WTC11 (cell line): ENCODE measurements at places on chromosomes 2 and 18.

DNA sequence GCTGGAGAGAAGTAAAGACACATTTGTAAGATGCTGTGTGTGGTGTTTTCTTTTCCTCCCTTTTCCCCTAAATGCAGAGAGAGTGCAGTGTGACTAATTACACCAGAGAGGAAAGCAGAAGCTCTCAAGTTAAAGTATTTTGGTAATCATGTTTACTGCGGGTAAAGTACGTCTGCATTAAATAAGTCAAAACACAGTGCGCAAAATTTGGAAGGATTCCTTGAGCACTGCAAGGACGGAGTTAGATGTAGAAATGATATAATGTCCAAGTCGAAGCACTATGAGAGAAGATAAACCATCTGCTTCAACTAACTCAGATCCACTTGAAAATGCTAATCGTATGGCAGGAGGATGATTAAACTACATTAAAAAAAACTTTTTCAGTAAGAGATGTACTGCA lies 766.5 kb downstream of the RNF144A start:
- H3K27me3 ChIP-seq = peaks cover 4% of the 10 kb centered on the region; the same call in 1 of the 2 replicates
- no peak overlapping the region for H3K4me3 ChIP-seq
- DNase-seq = no peak
- no peaks in the 10 kb centered on the region; the same call in 1 of the 2 replicates for H3K36me3 ChIP-seq
- H3K4me1 ChIP-seq = peaks cover 18% of the 10 kb centered on the region

DNA sequence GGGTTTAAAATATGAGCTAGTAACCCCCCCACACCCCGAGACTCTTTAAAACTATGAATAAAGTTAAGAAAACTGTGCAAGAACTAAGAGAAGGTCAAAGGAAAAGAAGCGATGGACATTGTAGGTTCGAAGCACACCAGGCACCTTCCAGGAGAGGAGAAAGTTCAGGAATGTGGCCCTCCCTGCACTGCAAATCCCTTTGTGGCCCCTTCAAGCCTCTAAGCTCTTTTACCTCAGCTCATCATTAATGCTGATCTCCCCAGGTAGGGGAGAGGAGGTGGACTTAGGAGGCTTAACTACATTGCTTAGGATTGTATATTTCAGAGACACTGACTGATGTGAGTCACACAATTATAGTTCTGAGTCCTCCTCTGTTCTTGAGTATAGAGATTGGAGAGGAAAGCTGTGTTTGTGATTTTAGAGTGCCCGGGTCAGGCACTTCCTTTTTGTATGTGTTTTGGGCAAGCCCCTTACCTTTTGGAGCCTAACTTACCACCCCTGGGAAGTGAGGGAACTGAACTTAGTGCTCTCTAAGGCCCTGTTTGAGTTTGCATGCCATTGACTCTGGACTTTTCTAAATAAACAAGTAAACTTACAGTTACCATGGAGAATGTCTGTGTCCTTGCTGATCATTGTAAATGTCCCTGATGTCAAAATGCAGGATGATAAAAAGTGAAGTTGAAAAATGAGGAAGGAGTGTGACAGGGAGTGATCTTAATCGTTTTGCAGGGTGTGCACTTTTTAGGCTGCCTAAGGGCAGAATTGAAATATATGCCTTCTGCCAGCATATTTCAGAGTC lies 140.8 kb upstream of the ZEB2 start:
- no peak overlapping the region for H3K4me3 ChIP-seq
- H3K4me1 ChIP-seq = peaks cover 23% of the 10 kb centered on the region
- no peak for DNase-seq

DNA sequence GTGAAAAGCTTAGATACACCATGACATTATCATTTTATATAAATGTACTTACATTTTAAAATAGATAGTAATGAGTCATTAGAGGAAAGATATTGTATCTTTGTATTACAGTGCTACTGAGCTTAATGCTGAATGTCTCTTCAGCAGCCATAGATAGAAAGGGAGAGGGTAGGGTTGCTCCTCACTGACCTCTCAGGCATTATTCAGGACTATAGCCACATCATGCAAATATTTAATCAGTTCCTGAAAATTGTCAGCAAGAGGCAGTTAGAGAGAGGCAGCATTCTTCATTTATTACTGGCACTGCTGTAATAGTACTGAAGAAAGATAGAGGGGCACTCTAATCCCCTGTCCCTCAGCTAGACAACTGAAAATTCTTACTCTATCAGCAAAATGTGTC lies 242.0 kb upstream of the TANK start:
- H3K4me3 ChIP-seq = no peak overlapping the region
- H3K4me1 ChIP-seq = peaks cover 30% of the 10 kb centered on the region
- H3K36me3 ChIP-seq = no peaks in the 10 kb centered on the region
- H3K27ac ChIP-seq = no peak overlapping the region
- peaks cover 50% of the 10 kb centered on the region for H3K27me3 ChIP-seq
- no peak for DNase-seq

DNA sequence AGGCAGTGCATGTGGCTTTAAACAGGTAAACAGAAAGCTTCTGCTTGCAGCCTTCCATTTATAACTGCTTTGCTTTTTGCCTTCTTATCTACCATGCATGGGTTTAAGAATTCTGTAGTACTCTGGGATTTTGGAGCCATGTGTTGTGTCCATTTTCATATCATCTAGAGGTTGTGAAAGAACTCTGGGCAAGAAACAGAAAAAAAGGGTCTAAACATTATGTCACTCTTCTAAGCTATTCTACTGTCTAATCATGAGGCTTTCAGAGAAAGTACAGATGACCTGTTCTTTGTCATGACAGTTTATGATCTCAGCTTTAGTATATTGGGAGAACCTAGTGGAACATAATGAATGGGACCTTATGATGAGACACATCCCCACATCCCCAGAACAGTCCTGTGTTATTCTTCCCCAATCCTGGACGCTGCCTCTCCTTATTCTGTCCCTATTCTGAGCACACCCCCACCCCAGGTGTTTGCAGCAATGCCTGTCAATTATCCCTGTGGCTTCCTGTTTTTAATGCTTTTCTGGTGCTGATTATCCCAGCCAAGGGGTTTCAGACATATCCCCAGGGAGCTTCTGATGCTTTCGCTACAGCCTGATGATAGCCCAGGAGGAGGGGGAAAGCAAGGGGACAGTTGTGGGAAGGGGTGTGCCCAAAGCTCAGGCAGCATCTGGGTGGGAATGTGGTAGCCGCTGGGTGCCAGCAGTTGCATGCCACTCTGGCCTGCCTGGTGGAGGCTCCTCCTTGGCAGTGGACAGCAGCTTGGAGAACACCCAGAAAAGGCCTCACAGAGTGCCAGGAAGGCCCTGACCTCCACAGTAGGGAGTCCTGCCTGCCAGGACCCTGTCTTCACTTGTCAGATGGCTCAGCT lies 169.5 kb upstream of the MAP3K20 start:
- peaks cover 23% of the 10 kb centered on the region for H3K4me1 ChIP-seq
- no peaks in the 10 kb centered on the region for H3K36me3 ChIP-seq
- DNase-seq = no peak

DNA sequence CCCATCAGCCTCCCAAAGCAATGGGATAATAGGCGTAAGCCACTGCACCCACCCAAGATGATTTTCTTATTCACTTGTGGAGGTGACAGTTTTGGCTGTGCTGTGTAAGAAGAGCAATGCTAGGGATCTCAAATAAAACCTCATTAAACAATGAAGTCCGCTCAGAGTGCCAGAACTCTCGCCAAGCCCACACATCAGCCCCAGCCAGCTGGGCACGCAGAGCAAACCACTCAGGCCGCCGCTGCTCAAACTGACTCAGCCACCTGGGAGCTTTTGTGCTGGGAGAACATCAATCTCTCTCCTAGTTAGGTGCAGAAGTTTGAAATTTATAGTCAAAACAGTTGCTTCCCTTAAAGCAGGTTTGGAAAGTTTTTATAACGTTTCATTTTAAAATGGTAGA lies 47.6 kb downstream of the RNF152 start:
- no peaks in the 10 kb centered on the region for H3K36me3 ChIP-seq
- H3K4me3 ChIP-seq = no peak overlapping the region
- no peak overlapping the region for H3K27ac ChIP-seq
- peaks cover 17% of the 10 kb centered on the region for H3K4me1 ChIP-seq

- H3K4me1 ChIP-seq = peaks cover 12% of the 10 kb centered on the region
- H3K36me3 ChIP-seq = no peaks in the 10 kb centered on the region
- no peak overlapping the region for H3K27ac ChIP-seq
- no peak overlapping the region for H3K4me3 ChIP-seq
- DNase-seq = no peak
Measured at GRCh38 chr2:143261986-143262385, 132.8 kb downstream of the ARHGAP15 start.

GRCh38 chr2:101952551-101952950 lies 39.2 kb upstream of the IL1R2 start:
- H3K4me3 ChIP-seq = no peak overlapping the region
- no peak for DNase-seq
- no peak overlapping the region for H3K27ac ChIP-seq
- no peaks in the 10 kb centered on the region for H3K27me3 ChIP-seq
- no peaks in the 10 kb centered on the region for H3K4me1 ChIP-seq
- peaks cover 9% of the 10 kb centered on the region for H3K36me3 ChIP-seq

GRCh38 chr2:240528406-240529040 lies 29.3 kb downstream of the ANKMY1 start:
- no peak overlapping the region for H3K4me3 ChIP-seq
- peaks cover 6% of the 10 kb centered on the region for H3K27me3 ChIP-seq
- DNase-seq = no peak
- no peak overlapping the region for H3K27ac ChIP-seq
- no peaks in the 10 kb centered on the region for H3K4me1 ChIP-seq

- no peak overlapping the region for H3K27ac ChIP-seq
- DNase-seq = no peak
- H3K36me3 ChIP-seq = no peaks in the 10 kb centered on the region
- H3K4me3 ChIP-seq = no peak overlapping the region
- H3K27me3 ChIP-seq = no peaks in the 10 kb centered on the region
Measured at GRCh38 chr18:55319459-55320193, 268.4 kb downstream of the TCF4 start.

GRCh38 chr2:159042115-159042850 lies 73.8 kb downstream of the TANC1 start:
- peaks cover 5% of the 10 kb centered on the region; the same call in 1 of the 2 replicates for H3K27me3 ChIP-seq
- no peak overlapping the region for H3K27ac ChIP-seq
- peaks cover 23% of the 10 kb centered on the region for H3K4me1 ChIP-seq

DNA sequence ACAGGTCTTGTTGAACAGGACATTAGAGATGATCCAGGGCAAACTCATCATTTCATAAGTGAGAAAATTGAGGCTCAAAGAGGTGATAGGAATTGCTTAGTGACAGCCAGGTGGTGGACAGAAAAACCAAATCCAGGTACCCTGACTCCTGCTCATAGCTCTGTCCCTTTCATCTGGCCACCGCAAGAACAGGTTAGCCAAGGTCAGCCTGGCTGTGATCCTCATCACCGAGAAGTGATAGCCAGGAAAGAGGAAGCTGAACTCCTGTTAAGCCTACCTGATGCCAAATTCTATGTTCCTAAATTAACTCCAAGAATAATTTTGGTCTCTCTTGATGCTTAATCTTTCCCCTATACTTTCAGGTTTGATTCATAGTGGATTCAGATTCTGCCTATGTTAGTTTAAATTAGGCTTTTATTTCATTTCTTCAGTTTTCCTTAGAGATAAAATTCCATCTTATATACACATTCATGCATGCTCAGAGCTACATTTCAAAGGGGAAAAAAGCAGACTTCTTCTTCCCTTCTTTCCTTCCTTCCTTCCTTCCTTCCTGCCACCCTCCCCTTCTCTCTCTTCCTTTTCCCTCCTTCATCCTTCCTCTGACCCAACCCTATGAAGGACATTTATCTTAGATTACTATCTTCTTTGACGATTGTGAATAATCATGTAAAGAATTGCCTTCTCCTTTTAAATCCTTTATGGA lies 17.3 kb upstream of the CRIM1 start:
- peak overlapping the region; percentile 4; the same call in 1 of the 2 replicates for H3K27ac ChIP-seq
- no peak for DNase-seq
- H3K27me3 ChIP-seq = no peaks in the 10 kb centered on the region
- no peak overlapping the region for H3K4me3 ChIP-seq
- H3K4me1 ChIP-seq = peaks cover 25% of the 10 kb centered on the region
- H3K36me3 ChIP-seq = peaks cover 4% of the 10 kb centered on the region; the same call in 1 of the 2 replicates

DNA sequence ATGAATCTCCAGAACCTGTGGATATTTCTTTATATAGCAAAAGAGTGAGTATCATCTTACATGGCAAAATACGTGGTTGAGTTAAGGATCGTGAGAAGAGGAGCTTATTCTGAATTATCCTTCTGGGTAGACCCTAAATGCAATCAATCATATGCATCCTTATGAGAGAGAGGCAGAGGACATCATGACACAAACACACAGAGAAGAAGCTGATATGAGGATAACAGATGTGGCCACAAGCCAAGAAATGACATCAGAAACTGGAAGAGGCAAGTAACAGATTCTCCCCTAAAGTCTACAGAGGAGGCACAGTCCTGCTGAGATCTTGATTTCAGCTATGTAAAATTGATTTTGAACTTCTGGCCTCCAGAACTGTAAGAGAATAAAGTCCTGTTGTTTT lies 730.2 kb upstream of the ZNF804A start:
- no peaks in the 10 kb centered on the region for H3K36me3 ChIP-seq
- no peak overlapping the region for H3K4me3 ChIP-seq
- no peaks in the 10 kb centered on the region for H3K27me3 ChIP-seq
- H3K27ac ChIP-seq = no peak overlapping the region
- no peaks in the 10 kb centered on the region for H3K4me1 ChIP-seq

GRCh38 chr2:216830346-216830745 lies 29.5 kb downstream of the TNP1 start:
- no peak for DNase-seq
- H3K36me3 ChIP-seq = no peaks in the 10 kb centered on the region
- H3K4me3 ChIP-seq = no peak overlapping the region
- H3K27me3 ChIP-seq = no peaks in the 10 kb centered on the region
- H3K27ac ChIP-seq = no peak overlapping the region
- H3K4me1 ChIP-seq = peaks cover 4% of the 10 kb centered on the region; the same call in 1 of the 2 replicates

DNA sequence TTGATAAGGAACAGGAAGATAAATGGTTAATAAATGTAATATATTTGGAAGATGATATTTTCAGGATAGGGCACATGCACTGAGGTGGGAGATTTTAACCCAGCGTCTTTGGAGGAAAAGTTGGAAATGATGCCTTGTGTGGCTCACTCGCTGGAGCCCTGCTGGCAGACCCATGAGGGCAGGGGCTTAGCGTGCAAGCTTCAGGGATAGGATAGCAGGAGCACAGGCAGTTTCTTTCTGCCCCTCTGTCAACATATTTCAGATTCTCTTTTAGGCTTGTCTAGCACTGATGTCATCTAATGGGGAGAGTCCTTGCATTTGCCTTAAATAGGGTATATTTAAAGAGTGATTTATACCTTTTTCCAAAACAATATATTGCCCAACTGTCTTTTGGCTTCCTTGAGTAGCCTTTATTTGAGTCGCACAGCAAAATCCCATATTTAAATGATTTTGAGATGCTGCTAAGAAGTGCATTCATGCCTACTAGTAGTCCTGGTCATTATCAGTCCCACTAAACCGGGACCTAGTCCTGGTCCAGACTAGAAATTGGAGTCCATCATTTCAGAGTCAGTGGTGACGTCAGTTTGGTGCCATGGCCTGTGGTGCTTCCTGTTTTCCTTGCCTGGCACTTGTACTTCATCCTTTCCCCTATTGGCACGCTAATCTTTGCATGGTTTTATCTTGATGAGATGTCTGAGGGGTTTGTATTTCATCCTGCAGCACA lies 45.8 kb downstream of the SH3RF3 start:
- peaks cover 30% of the 10 kb centered on the region for H3K4me1 ChIP-seq
- H3K36me3 ChIP-seq = peaks cover 15% of the 10 kb centered on the region
- H3K27ac ChIP-seq = no peak overlapping the region
- DNase-seq = no peak
